ENCODE measurements at places on chromosomes 2 and 18. TPM values are rescaled to one million over a fixed set of nuclear protein-coding genes. Genes with fewer than 3 reads are reported as not detected.

Gene TCF23
- not detected for total RNA-seq

Gene ACYP2
- 7.3 TPM for total RNA-seq

Gene LIPG
- 8.6 TPM for total RNA-seq

Gene SERPINB7
- 1.4 TPM for total RNA-seq

Gene SANBR
- 5.3 TPM for total RNA-seq

Gene CCDC102B
- total RNA-seq, result 1.2 TPM

Gene UBR3
- total RNA-seq, result 23.8 TPM

Gene ARHGAP25
- total RNA-seq, result 3.1 TPM

Gene PIEZO2
- 0.76 TPM for total RNA-seq
